ENCODE measurements at places on chromosomes 6 and 20.

DNA sequence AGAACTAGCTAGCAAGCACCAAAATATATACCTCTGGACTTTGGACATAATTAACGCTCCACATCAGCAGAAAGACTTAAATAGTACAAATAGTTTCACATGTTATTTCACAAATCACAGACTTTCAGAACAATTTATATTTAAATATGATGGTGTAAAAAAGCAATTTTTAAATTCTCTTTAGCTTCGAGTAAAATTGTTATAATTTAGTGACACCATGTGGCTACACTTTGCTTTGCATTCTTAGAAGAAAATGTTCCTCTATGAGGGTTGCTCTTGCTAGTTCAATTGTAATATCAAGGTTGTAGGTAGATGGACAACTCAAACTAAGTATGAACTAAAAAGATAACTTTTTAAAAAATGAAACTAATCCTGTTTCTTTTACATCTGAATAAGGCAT is 69.0 kb downstream of the BTBD9 start:
- peak; percentile 38 for DNase-seq

DNA sequence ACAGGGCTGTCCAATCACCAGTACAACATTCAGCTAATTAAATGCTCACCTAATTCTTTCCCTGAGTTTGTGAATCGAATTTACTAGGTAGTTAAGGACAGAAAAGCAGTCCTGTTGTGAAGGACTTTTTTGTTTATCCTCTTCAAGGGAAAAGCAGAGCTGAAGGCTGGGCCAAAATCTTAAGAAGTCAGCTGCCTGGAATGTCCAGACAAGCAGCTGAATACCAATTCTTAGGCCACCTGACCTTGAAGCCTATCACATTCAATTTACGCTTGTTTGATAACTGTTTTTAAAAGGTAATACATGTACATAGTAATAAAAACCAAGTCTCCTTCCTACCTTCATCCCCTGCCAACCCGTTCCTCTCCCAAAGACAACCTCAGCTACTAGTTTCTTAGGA is 56.4 kb downstream of the UQCC1 start:
- no peak for DNase-seq

GRCh38 chr20:58073945-58074856 is 154.3 kb downstream of the ANKRD60 start:
- DNase-seq, result no peak

DNA sequence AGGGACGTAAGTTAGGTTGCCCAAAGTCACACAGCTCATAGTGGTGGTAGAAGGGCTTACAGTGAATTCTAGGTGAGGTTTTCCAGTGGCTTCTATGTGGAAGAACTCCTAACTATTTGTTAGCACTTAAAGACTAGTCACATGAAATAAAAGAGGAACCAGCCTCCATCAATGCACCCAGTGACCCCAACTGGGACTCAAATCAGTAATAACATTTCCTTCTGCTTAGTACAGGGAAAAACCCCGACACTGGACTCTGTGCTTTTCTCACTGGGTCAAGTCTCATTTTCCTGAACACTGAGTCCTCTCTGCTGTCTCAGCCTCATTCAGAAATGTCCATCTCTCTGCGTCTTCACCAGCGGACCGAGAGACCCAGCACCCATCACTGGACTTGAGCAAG is 89.2 kb downstream of the SLC22A23 start:
- no peak for DNase-seq

DNA sequence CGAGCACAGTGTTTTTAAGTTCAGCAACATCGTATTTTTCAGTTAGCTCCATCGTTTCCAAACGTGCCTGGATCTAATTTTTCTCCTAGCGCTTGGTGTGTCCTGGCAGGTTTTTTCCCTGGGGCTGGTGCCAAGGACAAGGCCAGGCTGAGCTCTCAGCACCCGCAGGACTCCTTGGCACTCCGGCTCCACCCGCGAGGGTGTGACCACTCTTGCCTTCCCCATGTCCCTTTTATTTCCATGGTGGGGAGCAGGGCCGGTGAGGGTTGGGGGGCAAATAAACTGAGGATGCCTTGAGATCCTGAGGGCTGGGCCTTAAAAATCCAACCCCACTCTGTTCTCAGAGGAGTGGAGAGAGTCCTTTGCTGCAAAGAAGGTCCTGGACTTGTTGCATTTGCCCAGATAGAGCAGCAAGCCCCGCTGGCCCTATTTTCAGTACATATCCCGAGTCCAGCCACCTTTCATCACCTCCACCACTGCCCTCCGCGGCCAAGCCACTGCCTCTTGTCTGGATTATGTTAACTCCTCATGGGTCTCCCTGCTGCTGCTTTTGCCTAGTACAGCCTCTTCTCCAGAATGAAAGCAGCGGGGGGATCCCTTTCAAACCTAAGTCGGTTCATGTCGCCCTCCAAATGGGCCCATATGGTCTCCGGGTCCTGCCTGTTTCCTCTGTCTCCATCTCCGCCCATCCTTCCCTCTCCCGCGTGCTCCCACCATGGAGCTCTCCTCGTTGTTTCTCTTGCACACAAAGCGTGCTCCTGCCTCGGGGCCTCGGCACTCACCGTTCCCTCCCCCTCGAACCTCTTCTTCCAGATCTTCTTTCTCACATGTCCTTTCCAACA is 4.5 kb upstream of the RAB44 start:
- DNase-seq, result no peak
